ENCODE measurements at places on chromosomes 7 and 10.

DNA sequence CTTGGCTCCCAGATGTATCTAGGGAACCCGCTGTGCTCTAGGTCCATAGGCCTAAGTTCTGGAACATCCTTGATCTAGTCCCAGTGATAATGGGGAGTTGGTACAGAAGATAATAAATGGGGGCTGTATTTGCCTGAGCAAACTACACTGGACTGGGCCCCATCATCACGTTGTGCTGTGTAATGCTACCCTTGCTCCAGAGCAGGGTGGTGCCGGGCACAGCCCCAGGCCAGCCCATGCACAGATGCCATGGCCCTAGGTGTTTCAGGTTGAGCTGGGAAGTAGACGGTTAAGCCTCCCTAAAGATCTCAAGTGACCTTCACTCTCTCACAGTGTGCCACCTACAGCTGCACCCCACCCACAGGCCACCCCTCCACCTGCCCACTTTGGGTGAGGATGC lies 53.2 kb downstream of the STRA8 start:
- DNase-seq = no peak

GRCh38 chr7:122273117-122273516 lies 31.4 kb downstream of the FEZF1 start:
- no peak for DNase-seq

GRCh38 chr7:3879355-3880075 lies 578.5 kb downstream of the SDK1 start:
- DNase-seq = no peak

- DNase-seq = no peak
Observed at GRCh38 chr10:86449926-86450558, 71.5 kb downstream of the WAPL start.

DNA sequence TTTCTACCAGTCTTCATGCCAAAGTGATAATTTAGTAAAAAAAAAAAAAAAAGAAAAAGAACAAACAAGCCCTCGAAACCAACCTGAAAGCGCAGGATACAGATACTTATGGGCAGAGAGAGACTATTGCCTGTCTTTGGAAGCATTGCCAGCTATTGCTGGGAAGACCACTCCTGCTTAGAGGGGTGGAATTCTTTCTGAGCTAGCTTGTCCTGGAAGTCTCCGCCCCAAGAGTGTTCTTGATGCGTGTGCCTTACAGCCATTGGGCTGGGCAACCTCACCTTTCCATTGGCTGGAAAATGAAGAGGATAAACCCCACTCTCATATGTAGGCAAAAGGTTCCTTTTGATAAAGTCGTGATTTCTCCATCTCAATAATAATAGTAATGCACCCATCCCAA lies 19.9 kb upstream of the INSYN2A start:
- DNase-seq = no peak
